Renal cortex interstitium (tissue), 15 donors: ENCODE measurements at places on chromosomes 16 and 17.

DNA sequence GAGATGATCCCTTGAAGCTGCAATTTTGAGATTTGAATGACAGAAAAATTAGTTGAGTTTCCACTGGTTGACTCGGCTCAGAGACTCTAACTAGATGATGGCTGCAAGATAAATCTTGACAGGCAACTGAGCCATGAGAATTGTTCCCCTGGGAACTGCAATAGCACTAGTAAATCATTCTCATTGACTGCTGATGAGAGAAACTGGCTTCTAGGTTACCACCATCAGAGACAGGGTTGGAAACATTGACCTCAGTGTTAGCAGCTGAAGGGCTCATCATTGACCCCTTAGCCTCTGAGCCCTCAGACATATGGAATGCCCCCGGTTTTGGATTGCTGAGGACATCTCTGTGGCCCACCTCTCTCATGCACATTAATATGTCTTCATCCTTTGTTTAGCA, 125.4 kb upstream of the COX10 start:
- DNase-seq, result no peak

- DNase-seq, result no peak
Observed at GRCh38 chr16:88057656-88058055, 106.4 kb downstream of the BANP start.

GRCh38 chr16:64478252-64478906, 643.5 kb downstream of the CDH11 start:
- DNase-seq, result no peak

DNA sequence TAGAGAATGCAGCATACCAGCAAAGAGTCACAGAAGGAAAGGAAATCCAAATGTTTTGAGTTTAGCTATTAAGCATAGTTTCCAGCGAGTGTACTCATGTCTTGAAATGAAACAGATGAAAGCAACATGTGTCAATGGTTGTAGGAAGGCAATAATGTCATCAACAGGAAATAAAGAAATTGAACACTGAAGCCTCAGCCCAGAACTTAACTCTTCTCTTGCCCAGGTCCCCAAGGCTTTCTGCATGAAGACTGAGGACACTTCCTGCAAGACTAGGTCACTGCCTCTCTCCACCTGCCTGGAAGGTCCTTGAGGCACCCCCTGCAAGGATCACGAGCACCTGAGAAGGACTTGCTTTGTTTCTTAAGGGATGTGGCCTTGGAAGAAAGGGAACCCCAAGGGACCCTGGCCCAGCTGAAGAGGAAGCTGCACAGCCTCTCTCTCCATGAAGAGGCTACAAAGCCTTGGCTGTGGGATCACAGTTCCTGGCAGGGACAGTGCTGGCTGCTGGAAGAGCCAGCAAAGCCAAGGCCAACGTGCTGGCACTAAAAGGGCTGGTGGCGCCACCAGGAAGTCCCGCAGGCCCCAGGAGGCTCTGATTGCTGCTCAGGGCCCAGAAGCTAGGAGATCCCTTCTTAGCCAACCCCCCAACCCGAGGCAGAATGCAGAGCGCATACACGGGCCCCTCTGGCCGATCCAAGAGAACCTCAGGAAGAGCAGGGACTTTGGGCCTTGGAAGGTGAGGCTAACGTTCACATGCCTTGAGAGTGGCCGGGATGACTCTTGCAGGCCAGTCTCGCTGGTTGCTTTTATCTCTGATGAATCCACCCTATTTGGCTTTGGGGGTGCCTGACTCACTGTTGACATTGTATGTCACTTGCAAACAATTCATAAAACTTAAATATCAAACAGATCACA, 23.4 kb upstream of the AXIN2 start:
- DNase-seq, result no peak

- no peak for DNase-seq
Observed at GRCh38 chr16:10817963-10818941, at the start of gene TVP23A. TSS of gene TVP23A (minus strand) at chr16:10818794. CDS start at chr16:10818493, 301 bp downstream.

DNA sequence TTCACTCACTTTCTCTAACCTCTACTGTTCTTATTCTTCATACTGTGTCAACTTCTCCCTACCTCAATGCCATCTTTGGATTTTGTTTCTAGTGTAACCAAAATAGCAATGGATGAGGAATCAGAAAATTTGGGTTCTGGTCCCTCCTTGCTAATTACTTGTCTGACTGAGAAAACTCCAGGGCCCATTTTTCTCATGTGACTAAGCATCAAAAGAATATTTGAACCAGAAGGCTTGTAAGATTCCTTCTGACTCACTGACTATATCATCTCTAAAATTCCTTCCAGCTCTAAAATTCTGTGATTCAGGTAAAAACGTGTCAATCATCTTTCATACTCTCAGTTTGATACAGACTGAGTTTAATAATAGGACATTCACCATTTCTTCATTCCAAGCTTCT, 57.9 kb downstream of the BRIP1 start:
- DNase-seq, result no peak

DNA sequence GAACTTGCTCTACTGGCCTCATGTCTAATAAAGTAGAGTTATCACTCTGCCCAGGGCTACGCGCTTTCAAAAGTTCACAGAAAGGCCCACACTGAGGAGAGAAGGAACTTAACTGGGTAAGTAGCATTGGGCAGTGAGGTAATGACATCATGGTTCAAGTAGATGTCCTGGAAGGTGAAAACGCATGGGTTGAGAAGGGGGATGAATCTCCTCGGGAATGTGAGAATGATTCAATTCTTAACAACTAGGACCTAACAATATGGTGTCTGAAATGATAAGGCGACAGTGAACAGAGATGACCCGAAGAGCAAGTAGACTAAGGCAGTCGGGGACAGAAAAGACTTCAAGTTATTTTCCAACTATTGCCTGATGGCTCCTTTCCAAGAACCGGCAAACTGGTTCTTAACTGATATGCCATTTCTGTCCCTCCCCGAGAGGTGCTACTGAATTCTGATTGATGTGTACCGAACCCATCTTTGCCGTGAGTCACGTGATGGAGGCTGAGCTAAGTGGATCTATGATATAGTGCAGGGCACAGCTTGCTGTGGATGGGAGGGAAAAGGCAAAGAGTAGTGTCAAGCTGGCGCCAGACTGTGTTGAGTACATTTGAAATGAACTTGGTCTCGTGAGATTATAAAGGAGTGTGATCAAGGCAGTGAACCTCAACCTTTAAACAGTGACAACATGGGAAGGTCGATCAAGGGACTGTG, 44.1 kb downstream of the MARCHF10 start:
- DNase-seq, result no peak

GRCh38 chr17:52181782-52182181, 23.3 kb upstream of the CA10 start:
- DNase-seq, result no peak

GRCh38 chr16:87855852-87856715, 13.2 kb downstream of the SLC7A5 start:
- DNase-seq, result no peak
